AG04449 (cell line): ENCODE measurements at places on chromosomes 11 and 22.
A peak's percentile ranks its signal among the peaks of the same experiment; 100 is the strongest.

DNA sequence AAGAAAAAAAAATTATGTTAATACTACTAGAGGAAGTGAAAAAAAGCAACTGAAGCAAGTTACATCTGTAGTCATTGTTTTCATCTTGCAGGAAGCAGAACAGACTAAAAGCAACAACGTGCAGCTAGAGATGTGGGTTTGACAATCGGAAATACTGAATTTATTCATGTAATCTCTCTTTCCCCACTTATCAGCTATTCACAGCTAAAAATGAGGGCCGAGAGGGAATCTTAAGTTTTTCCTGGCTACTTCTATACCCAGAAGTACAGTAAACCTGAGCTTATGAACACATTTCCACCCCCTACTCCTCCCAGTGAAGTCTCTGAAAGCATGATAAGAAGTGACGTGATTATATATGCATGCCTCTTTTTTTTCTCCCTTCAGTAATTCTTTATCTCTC, 116.5 kb downstream of the SPON1 start:
- no peak for DNase-seq

DNA sequence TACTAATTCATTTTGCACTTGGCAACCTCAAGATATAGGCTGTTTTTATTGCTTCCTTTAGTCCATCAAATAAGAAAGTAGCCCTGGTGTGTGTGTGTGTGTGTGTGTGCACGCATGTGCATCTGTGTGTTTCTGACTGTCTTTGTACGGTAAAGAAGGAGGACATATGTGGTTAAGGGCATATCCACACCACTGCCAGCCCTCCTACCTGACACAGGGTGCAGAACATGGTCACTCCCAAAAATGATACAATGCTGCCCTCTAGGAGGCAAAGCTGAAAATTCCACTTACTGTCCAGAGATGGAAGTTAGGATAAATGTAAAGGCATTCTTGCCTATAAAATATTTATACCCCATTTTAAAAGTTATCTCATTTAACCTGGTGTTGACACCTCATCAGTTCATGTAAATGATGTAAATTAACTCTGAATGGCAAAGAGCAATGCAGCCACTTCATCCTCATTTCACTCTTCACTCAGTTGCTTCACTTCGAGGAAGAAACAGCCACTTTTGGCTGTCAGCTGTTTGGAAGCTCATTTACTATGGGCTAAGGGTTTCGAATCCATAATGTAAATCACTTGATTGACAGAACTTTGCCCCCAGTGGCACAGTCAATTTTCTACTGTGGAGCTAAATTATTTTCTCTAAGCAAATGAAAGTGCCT, 83.1 kb upstream of the MTNR1B start:
- DNase-seq: peak; percentile 16

GRCh38 chr22:47954107-47954506, 1191.7 kb downstream of the TBC1D22A start:
- no peak for DNase-seq

DNA sequence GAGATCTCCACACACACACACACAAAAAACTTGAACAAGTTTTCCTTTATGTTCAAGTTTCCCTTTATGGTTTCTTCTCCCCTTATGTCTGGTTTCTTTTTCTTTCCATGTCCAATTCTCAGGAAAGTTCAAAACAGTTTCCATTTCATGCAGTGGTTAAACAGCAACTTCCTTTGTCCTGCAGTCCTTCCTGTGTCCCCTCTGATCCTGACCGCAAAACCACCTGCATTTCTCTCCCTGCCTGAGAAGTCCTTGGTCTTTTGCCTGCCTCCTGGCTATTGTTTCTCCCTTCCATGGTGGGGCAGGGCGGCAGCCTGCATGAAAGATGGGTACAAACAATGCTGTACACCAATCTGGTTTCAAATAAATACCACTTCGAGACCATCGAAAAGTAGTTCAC, 58.3 kb upstream of the SORL1 start:
- DNase-seq: no peak

- DNase-seq: no peak
These were observed 63.5 kb upstream of the CAPRIN1 start for GRCh38 chr11:33987975-33988580.

DNA sequence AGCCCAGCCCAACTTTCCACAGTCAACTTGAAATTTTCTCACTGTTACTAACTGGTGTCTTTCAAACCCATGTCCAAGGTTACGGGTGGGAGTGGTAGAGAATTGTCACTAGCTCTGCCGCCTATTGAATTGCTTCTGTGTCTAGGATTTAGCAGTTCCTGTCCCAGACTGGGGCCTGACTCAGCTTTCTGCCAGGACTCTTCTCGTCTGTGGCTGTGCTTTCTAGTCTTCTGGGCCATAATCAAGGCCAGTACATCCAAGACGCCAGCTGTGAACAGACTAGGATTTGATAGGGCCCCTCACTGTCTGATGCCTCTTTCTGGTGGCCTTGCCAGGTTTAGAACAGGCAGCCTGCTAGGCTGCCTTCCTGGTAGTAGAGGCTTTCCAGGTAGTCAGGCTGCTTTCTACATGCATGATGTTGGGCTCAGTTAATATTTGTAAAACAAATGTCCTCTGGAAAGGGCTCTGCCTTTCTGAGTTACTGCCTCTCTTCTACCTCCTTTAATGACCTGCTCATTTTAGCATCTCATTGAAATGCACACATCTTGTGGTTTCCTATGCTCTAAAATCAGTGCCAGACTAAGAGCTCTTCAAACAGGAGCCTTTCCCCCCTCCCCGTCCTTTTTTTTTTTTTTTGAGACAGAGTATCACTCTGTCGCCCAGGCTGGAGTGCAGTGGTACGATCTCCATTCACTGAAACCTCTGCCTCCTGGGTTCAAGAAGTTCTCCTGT, 13.1 kb upstream of the HIKESHI start:
- no peak for DNase-seq

DNA sequence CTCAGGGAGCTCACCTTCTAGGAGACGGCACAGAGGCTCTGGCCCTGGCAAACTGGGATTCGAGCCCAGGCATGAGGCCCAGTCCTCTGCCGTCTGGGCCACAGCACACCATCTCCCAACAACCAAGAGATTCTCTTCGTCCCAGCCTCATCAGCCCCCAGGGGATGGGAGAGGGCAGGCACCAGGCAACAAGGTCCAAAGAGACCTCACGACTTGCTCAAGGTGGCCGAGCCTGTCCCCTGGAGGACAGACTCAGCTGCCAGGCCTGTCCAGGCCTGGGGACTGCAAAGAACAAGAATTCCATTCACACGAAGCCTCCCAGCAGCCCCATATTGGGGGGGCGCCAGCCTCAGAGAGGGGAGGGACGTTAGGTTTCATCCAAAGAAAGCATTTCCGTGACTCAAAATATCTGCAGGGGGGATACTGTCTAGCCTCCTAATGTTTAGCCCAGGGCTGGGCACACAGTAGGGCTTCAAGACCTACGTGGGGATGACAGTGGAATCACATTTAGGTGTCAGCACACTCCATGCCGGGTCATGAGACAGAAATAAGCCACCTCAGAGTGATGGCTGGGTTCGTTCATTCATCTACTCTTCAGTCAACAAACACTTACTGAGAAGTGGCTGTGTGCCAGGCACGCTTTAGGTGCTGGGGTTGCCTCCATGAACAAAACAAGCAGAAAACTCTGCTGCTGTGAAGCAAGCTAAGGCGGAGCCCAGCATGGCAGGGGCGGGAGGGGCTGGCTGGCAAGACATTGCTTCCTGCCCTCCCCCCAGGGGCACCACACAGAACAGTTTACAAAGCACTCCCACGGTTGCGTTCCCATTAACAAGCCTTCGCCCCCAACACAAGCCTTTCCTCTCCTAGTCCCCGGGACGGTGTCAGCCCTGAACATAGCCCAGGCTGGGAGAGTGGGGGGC, 1.2 kb downstream of the CARNS1 start:
- DNase-seq: no peak

GRCh38 chr22:20238901-20239675, 29.0 kb downstream of the RTN4R start:
- DNase-seq: no peak

- DNase-seq: no peak
These were observed 24.2 kb downstream of the TMPRSS5 start for GRCh38 chr11:113681711-113682413.

- DNase-seq: no peak
These were observed 34.5 kb downstream of the SPATA19 start for GRCh38 chr11:133810766-133811165.

DNA sequence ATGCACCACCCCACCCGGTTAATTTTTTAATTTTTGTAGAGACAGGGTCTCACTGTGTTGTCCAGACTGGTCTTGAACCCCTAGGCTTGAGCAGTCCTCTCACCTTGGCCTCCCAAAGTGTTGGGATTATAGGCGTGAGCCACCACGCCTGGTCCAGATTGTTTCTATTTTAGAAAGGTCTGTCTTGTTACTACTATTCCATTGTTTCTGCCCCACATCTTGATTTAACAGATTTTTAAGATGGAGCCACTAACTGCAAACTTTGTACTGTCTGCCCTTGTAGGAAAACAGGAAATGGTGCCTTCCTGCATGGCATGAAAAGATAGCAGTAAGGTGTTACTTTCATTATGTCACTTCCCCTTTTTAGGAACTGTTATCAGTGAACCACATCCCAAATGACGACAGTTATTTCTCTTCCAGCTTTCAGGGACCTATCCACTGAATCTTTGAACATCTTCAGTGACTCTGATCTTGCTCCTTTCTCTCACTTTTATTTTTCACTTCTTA, 23.2 kb downstream of the TAF1D start:
- no peak for DNase-seq

- no peak for DNase-seq
These were observed 5.5 kb downstream of the RCOR2 start for GRCh38 chr11:63911440-63911839.

DNA sequence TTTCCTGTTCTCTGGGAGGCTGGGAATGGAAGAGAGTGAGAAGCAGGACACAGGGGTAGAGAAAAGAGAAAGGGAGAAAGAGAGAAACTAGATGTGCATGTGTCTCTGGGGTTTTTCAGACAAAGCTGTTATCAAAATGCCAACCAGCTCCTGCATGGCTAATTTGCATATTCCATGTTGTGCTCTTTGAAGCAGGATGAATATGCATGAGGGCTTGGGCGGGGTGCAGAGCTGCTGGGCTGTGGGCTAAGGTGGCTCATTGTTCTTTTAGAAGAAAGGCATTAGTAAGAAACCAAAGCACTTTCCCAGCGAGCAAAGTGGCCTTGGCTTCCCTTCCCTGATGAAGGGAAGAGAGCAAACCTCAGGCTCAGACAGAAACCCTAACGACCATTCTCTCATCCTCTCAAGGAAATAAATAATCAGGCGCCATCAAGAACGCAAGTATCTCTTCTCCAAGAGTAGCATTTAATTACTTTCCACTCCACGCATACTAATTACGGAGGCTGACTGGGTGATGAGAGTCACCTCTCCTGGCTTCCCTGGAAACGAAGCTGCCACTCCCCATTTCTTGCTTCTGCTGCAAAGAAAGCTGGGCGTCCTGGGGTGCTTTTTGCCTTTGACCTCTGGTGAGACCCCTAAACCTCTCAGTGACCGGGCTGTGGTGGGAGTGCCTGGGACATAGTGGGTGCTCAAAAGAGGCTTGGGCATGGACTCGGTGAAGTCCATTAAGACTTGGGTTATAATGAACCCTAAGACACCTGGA, 54.2 kb downstream of the FEZ1 start:
- DNase-seq: no peak

GRCh38 chr11:31106968-31107576, 262.5 kb downstream of the DCDC1 start:
- DNase-seq: no peak

- no peak for DNase-seq
These were observed 37.7 kb downstream of the ST3GAL4 start for GRCh38 chr11:126393143-126393542.

DNA sequence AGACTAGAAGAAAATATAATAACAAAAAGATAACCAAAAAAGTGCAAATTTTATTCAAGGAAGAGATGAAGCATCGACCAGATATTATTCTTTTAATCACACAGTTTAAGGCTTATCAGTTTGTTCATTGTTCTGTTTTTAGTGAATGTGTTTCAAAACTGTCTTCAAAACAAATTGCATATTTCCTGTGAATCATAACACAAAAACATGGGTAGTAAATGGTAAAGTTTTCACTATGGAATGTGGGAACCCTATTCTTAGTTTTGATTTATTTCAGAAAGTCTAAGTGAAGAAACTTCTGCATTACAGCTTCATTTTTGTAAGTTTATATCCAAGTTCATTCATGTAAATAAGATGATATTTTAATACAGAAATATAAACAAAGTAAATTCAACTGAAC, 207.6 kb upstream of the LUZP2 start:
- DNase-seq: no peak

- no peak for DNase-seq
These were observed 113.4 kb upstream of the RRM1 start for GRCh38 chr11:3981084-3981633.

GRCh38 chr11:1656061-1656441, 26.5 kb downstream of the KRTAP5-5 start:
- DNase-seq: no peak

DNA sequence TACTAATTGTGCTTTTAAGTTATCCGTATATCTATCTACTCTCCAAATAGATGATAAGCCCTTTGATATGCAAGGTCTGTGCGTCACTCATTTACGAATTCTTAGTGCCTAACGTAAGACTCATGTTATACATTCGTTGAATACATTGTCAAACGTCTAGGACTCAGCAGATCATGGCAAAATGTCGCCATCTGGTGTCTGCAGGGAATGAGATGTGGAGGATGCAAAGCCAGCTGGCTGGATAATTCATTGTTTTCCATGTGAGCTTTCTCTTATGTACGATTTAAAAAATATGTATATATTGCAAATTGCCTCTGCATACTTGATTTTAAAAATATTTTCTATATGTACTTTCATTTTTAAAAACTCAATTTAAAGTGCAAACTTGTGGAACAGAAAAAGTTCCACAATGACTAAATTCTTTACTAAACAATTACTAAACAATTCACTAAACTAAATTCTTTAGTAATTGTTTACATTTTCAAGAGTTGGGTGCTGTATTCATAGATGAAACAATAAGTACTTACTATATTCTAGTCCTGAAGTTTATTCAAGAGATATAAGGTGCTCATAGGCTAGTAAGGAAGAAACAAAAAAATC, 33.8 kb downstream of the ZNF202 start:
- peak; percentile 26 for DNase-seq

DNA sequence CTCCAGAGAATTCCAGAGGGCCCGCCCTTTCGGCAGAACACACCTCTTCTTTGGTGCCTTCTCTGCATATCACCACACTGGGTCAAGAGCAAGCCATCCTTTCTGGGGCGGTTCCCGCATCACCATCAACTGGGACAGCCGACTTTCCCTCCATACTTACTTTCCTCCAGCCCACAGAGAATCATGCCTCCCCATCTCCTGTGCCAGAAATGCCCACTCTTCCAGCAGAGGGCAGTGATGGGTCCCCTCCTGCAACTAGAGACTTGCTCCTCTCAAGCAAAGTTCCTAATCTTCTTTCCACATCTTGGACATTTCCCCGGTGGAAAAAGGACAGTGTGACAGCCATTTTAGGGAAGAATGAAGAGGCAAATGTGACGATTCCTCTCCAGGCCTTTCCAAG, 157.7 kb downstream of the C11orf91 start:
- DNase-seq: no peak

GRCh38 chr11:108895579-108896480, 231.0 kb downstream of the DDX10 start:
- no peak for DNase-seq

DNA sequence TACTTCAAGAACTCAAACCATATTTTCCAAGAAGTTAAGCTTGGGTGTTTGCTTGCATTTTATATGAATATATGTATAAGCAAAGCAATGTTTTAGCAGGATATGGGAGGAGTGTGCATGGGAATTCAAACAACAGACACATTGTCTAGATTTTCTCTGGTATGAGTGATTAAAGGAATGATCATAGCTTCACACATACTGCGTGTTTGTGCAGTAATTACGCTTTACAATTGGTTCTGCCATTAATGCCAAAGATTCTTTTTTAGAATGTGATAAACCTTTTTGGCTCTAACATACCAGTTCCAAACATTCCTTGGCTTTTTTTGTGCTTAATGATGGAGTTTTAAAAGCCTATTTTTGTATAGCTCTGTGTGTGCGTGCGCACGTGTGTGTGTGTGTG, 54.0 kb downstream of the CCDC34 start:
- peak; percentile 89 for DNase-seq
